LHCN-M2 (cell line): ENCODE measurements at places on chromosomes 5 and 9. TPM values are rescaled to one million over a fixed set of nuclear protein-coding genes. Genes with fewer than 3 reads are reported as not detected.

The CD74 gene
- 1.1 and 2.6 TPM in 2 replicates for total RNA-seq

The PCDHB6 gene
- total RNA-seq, result 0.34 and 0.38 TPM in 2 replicates

The BAAT gene
- total RNA-seq, result 0.06 TPM in 1 of 2 replicates, not detected in the other

GRCh38 chr5:57478826-57479225 lies 3.8 kb downstream of the ACTBL2 start:
- no peak for DNase-seq

DNA sequence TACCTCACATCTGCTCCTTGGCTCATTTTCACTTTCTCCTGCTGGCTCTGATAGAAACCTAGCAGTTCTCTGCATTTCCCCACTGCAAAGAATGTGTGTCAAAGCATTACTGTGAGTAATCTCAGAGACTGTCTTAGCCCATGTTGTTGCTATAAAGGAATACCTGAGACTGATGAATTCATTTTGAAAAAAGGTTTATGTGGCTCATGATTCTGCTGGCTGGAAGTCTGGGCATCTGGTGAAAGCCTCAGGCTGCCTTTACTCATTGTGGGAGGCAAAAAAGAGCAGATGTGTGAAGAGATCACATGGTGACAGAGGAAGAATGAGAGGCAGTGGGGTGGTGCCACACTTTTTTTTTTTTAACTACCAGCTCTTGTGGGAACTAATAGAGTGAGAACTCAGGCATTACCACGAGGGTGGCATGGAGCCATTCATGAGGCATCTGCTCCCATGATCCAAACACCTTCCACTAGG lies 191.6 kb upstream of the CTNND2 start:
- DNase-seq, result no peak

GRCh38 chr5:62590387-62590786 lies 11.8 kb downstream of the LRRC70 start:
- DNase-seq, result no peak

- no peak for DNase-seq
These were observed 174.4 kb upstream of the RGMB start for GRCh38 chr5:98599016-98599415.

DNA sequence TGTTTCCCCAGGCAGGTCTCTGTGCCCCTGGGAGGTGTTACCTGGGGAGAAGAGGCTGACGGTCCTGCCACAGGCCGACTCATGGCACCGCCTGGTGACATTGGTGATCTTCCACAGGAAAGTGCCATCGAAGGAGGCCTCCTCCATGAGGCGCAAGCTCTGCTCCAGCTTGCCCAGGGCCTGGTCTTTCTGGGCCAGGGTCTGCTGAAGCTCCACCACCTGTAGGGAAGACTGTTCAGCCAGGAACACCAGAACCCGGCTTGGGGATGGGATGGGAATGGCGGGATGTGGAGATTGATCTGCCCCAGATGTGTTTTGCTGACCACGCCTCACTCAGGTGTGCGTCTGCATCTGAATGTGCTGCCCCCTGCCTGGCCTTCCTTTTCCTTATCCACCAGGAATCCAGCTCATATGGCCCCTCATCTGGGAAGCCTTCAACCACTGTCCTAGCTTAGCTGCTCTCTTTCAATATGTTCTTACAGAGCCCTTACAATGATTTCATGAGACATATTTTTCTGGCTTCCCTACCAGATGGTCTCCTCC lies 15.2 kb downstream of the TRAF1 start:
- DNase-seq, result no peak

DNA sequence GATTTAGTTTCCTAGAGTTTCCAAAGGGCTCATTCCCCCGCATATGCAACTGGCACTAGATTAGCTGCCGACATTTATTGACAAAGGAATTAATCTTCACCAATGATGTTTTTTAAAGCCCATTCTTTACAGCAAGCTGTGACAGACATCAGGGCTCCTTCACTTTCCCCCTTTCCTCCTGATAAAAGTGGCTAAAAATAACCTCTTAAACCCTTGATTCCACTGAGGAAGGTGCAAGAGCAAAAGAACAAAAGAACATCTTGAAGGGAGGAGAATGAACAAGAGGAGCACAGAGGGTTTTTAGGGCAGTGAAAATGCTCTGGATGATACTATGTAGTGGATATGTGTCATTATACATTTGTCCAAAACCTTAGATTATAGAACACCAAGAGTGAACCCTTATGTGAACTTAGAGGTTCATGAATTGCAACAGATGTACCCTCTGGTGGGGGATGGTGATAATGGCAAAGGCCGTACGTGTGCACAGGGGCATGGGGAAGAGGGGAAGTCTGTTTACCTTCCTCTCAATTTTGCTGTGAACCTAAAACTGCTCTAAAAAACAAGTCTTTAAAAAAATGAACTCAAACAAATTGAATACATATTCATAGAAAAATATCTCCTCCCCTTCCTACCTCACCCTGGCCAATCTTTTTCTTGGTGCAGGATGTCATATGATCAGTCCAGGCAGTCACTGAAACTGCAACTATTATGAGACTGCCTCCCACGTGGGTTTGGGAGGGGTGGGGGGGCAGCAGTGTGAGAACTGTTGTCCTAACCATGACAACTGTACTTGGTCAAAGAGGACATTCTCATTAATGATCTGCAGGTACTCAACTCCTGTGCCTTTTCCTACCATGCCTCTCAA lies 83.0 kb downstream of the MARCHF3 start:
- no peak for DNase-seq

DNA sequence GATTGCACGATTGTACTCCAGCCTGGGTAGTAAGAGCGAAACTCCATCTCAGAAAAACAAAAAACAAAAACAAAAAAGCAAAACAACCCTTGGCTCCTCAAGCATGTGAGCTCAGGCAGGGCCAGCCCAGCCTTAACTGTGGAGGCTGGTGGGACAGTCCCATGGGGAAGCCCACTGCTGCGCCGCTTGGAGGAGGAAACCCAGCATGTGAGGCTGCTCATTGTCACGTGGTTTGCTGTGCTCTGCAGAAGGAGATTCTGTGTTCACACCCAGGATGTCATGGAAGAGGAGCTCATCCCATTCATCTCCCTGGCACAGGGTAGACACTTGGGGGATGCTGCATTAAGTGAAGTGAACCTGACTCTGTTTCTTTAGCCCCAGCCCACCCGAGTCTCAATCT lies 4.0 kb downstream of the ZBED3 start:
- no peak for DNase-seq

DNA sequence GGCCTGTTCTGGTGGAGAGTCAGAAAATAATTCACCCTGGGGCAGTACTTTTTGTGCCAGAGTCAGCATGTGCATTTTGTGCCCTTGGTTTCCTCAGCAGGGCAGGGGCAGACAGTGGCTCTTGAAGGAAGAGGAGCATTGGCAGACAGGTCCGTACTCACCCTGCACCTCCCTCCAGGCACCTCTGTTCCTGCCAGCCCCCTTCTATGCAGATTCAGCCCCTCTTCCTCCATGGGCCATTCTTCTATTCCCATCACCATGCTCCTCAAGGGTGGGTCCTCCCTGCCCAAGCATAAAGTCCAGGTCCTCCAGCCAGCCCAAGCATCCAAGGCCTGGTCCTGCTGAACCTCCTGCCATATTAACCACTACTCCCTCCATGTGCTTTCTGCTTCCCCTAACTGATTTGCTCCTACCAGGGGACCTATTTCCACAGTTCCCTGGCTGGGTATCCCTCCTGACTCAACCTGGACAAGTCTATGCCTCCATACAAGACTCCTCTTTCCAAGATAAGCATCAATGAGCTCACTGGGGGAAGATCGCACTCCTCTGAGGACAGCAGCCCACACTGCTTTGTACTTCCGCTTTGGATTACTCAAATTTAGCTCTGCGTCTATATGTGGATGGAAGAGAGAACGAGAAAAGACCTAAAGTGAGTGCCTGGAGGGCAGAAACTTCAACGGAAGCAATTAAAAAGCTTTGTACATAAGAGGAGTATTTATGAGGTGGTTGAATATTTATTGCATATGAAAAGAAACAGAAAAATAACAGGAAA lies 9.3 kb upstream of the ACSL6 start:
- DNase-seq, result no peak
